Brain pericyte (primary cell): ENCODE measurements at places on chromosomes 4 and X.

GRCh38 chr4:113331811-113332210, 282.4 kb downstream of the ANK2 start:
- no peak for DNase-seq

DNA sequence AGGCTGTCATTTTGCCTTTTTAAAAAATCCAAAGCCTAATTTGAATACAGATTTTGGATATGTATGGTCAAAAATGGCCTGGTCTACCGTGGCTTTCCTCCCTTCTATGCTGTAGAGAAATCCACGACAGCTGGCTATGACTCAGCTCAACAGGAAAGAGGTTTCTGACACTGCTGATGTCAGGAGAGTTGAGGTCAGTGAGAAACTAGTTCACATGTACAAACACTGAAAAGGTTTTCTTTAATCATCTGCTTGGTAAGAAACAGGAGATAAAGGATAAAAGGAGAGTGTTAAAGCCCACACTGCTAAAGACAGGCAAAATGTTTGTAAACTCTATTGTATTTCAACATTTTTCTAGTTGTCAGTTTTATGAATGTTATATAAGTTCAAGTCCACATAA, 113.9 kb downstream of the NYX start:
- peak; percentile 61 for DNase-seq

DNA sequence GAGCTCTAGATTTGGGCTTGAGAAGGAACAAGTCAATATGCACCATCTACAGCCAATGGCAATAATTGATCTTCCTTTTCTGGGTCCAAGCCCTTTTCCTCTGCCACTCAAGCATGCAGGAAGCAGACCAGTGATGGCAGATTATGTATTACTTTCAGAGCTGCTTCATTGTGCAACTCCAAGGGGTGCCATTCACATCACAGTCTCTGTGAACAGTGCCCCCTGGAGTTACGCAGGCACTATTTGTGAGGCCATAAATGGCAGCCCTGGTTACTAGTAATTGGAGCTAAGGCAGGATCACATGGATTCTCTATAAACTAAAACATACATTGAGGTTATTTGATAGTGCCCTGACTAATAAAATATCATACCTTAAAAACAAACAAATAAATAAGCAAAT, 313.4 kb upstream of the SLC7A11 start:
- no peak for DNase-seq

DNA sequence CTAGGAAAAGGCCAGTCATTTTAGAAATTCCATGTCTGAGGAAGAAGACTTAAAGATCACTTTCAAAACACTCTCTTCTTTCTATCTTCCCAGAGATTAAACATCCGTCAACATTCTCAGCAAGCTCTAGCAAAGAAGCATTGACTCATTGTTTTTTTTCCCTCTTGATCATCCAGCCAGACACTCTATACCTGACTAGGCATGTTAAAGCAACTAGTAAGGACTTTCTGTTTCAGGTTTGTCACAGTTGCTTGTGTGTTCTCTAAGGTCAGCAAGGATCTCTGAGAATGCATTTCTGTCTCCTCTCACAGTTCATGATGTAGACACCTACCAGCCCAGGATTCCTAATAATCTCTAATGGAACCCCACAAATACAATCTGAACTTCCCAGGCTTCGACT, 112.2 kb downstream of the IL13RA2 start:
- no peak for DNase-seq

DNA sequence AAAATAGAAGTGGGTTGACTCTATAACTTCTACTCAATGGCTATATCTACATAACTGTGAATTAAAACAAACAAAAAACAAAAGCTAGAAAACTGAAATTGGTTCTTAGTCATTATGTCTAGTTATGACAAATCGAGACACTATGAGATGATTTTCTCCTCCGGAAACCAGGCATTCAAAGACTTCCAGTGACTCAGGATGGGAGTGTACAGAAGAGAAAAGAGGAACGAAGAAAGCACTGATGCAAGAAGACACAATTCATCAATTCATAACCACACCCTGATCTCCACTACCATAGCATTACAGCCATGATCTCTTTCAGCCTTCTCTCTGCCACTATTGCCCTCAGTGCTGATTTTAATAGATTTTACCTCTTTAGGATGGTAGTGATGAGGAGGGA, 253.6 kb downstream of the CBLL2 start:
- DNase-seq: no peak

DNA sequence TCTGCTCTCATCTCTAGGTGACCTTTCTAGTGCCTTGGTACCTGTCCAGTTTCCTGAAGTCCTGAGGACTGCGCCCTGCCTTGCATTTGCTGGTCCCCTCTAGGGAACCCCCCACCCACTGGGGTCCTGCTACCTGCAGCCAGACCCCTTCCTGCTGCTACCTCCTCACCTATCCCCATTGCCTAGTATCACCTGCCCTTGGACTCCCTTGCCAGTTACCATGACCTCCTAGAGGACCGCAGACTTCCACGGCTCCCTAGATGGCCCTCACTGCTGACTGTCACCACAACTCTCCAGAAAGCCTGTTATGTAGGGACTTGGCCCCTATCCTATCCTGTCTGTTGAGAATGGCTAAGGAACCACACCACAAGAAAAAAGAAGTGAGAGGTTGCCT, 166.6 kb downstream of the EFNB1 start:
- no peak for DNase-seq

DNA sequence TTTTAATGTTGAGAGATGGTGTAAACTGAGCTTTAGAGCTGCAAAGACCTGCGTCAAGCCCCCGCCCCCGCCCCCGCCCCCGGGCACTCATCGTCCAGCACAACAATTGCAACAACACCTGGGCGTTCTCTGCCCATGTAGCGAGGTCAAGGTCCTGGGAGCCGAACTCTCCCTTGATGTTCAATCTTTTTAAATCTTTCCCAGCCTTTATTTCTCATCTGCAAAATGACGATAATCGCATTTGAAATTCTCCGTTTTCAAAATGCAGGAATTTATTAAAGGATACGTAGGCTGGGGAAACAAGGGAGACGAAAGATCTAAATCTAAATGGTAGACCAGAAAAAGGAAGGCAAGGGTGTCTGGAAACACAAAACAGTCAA, 648 bp upstream of the MSMO1 start:
- no peak for DNase-seq

- no peak for DNase-seq
These were observed 20.4 kb upstream of the FBXW7 start for GRCh38 chr4:152556283-152556682.

DNA sequence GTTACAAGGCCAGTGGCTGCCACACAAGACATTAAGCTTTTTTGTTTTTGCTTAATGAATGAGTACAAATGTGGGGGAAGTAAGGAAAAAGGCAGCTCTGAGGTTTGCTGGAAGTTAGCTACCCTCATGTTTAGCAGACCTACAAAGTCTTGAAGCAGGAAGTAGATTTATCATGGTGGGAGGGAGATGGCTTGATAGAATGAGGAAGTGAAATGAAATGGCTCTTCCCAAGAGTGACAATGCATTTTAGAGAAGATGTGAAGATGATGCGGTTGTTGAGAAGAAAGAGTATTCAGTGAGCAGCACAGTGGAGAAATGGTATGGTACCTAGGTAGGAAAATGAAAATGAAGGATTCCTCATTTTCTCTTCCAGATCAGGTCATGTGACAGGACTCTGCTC, 108.0 kb downstream of the SLIT2 start:
- DNase-seq: no peak

DNA sequence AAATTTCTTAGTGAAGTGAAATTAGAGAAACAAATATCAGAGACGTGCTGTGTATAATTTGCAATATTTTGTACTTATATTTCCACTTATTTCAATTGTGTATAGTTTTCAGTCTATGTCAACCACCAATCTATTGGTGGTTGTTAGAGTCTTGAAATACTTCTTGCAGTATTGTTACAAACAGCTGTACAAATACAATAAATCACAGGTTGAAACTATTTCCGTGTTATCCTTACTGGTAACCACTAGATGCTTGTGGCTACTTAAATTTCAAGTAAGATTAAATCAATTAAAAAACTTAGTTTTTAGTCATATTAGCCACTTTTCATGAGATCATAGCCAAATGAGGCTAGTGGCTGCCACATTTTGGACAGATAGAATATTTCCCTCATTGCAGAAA, 520.5 kb downstream of the GBA3 start:
- no peak for DNase-seq

DNA sequence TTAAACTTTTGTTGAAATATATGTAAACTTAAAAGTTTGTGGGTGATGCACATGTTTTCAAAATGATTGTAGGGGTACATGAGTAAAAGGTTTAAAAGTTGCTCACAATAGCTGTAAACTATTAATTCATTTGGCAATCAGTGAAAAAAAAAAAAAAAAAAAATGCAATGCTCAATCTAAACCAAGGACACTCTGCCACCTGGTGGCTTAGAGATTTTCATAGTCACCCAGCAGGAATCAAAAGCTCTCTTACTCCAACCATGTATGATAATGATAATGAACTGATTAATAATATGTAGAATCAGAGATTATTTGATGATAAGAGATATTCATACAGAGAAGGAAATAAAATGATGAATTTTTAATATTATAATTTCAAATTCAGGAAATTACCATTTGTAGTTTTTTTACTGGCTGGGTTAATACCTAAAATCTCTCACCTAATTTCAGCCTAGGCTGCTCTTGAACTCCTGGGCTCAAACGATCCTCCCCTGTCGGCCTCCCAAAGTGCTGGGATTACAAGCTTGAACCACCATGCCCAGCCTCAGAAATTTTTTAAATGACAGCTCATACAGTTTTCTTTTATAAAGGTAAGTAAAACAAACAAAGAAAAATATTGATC, 46.9 kb upstream of the SLC25A4 start:
- DNase-seq: no peak

DNA sequence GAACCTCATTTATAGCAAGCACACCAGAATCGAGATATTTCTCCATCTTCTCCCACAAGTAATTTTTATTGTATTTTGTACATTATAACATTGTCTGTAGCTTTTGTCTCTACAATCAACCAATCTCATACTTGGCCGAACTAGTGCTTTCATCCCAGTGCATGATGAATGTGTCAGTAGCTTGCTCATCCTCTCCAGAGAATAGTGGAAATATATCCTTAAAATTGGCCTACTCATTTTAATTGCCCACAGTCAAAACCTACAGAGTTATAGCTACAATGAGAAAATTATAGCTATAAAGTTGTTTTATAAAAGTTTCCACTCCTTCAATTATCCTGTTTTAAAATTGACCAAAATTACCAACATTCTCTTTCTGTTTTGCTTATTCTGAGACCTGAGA, 103.8 kb downstream of the MAPK10 start:
- no peak for DNase-seq

DNA sequence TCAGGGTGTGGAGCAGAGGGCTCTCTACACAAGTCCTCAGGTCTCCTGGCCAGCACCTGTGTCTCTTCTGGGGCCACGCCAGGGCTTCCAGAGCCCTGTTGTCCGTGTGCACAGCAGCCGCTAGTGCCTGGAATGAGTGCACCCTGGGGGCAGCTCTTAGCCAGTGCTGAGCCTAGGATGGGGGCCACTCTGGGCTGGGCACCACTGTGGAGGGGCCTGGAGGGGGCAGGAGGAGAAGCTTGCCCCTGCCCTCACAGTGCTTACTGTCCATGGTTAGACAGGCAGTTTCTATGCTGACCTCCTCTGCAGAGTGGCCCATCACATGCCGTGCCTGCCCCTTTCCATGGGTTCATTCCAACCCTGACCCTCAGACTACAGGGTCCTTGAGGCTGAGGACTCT, 42.7 kb upstream of the GRPEL1 start:
- no peak for DNase-seq

DNA sequence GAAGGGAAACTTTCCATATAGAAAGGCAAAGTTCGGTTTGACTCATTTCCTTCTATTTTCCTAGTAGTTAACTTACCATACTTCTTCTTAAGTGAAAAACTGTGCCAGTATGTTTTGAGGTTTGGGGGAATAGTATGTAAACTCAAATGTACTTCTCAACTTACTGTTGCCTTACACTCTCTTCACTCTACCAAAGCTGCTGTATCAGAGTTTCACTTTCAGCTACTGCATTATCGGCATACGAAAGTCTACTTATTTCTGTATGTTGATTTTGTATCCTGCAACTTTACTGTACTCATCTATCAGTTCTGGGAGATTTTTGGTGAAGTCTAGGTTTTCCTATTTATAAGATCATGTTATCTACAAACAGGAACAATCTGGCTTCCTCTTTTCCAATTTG, 932.7 kb downstream of the FAT4 start:
- no peak for DNase-seq

- no peak for DNase-seq
These were observed 94.0 kb downstream of the FBXO8 start for GRCh38 chr4:174189392-174190015.

DNA sequence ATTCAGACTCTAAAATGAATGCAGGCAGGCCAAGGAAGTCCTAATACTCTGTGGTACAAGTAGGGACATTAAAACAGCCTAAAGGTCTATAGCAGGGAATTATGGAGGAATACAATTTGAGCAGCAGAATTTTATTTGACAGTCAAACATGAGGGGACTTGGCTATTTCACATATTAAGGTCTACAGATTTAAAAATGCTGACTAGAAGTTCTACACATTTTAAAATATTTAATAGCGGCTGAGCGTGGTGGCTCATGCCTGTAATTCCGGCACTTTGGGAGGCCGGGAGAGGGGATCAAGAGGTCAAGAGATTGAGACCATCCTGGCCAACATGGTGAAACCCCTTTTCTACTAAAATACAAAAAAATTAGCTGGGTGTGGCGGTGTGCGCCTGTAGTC, 10.8 kb downstream of the HAUS3 start:
- no peak for DNase-seq

- no peak for DNase-seq
These were observed 106.9 kb downstream of the KDR start for GRCh38 chr4:55018521-55018920.

DNA sequence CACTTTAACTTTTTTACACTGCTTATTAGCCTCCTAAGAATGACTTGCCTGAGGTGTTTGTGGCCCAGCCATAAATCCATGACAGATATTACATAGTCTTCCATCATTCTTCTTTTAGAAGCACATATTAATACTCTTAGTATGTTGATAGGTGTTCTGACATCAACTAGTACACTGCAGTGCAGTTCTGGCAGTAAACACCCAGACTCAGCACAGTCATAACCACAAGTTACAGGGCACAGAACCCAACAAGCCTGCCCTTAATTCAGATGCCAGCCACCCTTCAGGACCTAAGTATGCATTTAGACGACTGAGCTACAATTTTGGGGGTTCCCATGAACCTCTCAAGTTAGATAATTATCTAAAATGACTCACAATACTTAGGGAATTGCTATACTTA, 36.5 kb upstream of the GUCY1B1 start:
- DNase-seq: no peak

DNA sequence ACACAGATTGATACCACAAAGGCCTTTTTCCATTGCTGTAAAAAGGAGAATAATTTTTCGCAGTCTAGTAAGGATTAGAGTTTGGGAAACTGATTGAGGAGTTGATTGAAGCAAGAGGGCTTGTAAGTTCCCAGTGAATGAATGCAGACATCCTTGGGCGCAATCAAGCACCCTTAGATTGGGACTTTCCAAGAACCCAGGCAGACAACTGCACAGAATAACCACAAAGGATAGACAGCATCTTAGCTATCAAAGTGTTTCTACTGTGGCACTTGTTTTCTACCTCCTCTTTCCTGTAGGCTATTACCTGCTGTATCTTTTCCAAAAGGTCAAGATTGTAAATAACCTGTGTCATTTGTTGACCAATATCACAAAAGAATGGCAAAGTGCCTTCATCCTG, 2.6 kb downstream of the COX18 start:
- no peak for DNase-seq
